ENCODE measurements at places on chromosomes 3 and 15.

GRCh38 chr3:133452641-133453319 lies 52.9 kb downstream of the BFSP2 start:
- DNase-seq = no peak

GRCh38 chr15:62519900-62520299 lies 354.8 kb upstream of the C2CD4B start:
- no peak for DNase-seq

DNA sequence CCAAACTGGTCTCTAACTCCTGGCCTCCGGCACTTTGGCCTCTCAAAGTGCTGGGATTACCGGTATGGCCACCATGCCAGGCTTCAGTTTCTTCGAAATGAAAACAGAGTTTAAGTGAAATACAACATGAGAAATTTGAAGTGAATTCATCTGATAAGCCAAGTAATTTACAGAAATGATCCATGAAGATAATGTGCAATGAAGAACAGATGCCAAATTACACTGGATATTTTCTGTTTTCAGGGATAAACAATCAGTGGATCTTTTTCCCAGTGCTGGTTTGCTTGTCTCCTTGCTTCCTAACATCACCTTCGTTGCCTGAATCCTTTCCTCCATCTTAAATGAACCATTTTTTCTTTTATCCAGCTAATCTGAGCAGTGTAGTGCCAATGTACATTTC lies 46.2 kb upstream of the SUCLG2 start:
- no peak for DNase-seq

DNA sequence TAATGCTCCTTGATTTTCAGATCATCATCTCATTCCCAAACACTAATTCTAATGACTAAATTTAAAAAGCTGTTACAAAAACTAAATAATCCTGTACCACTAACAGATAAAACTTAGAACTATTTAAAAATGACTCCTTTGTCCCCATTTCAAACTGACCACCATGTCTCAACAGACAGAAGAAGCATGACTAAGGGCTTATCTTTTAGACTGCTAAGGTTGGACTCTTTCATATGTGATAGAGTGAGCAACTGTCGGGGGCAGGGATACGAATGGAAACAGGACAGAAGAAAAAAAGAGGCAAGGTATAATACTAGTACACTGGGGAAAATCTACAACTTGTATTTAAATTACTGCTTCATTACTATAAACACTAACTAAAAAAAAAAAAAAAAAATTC lies 23.3 kb downstream of the SNX4 start:
- DNase-seq = no peak

DNA sequence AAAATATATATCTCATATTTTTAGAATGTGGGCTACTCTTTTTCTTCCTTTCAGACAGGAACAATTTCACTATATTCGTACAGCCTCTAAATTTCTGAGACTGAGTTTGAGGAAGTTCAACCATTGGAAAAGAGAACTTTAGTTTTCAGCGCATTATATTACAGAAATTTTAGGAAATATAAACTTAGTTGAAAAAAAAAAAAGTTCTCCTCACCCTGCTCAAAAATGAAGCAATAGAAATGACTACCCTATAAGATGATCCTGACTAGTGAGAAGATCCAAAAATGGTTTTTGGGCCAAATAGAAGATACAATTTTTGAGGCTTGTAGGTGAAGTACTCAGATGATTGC lies 139.6 kb downstream of the MCTP2 start:
- DNase-seq = no peak

- DNase-seq = no peak
These were observed 18.3 kb downstream of the ANKRD63 start for GRCh38 chr15:40264321-40265153.

DNA sequence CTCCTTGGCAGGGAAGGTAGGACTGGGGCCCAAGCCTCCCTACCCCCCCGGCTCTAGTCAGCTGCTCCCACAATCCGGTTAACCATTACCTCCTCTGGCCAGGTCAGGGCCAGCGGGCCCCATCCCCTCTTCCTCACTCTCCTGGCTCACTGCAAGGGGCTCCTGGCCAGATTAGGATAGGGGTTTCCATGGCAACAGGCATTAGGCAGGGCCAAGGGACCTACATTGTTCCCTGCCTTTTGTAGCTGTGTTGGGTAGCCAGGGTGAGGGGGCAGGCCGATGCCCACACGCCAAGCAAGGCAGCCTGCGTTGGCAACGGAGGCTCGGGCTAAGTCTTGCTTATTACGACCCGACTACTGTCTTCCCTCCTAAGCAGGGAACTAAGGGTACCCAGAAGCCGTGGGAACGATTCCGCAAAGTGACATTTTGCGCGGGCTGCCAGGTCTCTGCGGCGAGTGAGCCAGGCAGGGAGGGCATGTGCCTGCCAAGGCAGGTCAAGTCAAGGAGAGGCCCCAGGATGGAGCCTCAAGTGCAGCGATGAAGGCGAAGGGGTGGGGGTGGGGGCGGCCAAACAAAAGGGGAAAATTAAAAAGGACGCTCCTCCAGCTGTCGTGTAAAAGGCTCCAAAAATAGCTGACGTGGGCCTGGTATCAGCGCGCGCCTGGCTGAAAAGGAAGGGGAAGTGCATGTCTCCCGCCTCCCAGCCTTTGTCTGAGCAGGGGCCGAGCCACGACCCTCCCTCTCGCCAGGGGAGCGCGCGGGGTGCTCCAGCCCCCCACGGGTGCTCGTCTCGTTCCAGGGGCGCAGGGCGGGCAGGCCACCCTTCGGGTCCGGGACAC lies 919 bp downstream of the IDH2 start:
- DNase-seq = no peak

- DNase-seq = no peak
These were observed 3.1 kb upstream of the CAMKV start for GRCh38 chr3:49872801-49873281.

DNA sequence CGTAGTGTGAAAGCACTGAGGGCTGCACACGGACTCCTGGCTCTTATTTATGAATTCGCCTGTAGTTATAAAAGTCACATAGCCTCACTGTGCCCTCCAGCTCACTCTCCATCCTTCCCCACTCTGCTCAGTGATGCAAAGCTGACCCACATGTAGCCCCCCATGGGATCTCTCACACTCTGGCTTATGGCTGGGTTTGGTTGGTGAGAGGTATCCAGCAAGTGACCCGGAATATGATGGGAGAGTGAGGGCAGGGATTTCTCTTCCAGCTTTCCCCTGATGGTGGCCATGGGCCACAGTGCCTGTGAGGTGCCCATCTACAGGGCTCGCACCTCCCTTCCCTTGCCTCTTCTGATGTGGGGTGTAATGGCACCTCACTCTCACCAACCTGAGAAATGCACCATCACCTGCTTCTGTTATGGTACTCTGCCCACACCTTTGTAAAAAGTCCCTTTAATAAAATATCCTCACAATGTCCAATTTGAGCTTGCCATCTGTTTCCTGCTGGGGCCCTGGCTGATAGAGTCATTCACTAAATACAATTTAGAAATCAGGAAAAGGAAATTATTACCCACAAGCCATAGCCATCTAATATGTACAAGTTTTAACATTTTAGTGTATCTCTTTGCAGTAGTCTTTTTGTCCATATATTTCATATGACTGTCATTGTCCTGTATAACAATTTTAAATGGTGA lies 93.6 kb downstream of the SCN11A start:
- DNase-seq = no peak

DNA sequence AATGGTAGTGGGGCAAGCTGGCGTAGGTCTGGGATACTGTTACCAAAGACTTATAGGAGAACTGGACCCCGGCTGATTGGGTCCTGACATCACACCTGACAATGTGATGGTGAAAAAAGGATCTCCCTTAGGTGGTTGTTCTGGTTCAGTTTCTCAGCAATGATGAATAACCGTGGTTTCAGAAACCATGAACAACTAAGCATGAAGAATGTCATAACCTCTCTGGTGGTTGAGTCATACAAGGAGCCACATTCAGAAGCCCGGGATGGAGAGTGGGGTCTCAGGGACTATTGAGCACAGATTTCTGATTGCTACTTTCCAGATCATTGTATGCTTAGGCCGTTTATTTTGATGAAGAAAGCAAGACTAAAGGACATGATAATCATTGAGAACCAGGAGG lies 17.4 kb downstream of the GPR160 start:
- no peak for DNase-seq

DNA sequence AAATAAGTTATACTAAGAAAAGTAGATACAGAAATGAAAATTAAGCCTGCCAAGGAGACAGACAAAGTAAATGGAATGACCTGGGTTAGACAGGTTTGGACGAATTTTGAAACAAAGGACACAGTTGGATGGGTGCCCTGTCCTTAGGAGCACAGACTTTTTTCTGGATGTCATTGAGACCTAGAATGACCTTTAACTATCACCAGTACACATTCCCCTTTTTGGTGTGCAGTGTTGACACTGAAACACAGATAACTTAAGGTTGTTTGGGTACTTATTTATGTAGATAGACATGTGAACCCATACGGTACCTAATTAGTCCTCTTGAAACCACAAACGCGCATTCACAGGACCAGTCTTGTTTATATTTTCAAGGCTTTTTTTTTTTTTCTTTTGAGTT lies 86.7 kb downstream of the PPARG start:
- no peak for DNase-seq

DNA sequence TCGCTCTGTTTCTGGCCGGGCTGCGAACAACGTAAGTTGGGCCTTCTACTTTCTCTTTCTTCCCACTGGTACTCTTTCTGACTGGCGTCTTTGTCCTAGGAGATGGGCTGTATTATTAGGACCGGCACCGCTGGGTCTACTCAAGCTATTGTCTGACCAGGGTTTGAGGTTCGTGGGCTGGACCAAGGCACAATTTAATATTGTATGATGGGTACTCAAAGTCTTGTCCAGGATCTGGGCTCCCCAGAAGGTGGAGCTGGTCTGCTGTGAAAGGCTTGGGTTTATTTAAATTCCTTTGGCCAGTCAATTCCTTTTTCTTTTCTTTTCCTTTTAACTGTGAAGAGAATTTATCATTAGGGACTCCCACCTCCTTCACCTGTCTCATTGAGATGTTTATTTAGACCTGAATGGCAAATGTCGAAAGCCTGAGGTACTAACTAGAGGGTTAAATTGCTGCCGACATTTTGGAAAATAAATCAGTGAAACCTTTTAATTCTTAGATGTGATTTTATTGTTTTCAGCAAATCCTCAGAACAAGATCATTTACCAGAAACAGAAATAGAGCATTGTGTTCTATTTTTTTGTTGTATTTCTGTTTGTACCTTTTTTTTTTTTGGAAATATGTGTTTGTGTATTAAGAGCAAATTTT lies 410 bp downstream of the LRRC49 start:
- no peak for DNase-seq

DNA sequence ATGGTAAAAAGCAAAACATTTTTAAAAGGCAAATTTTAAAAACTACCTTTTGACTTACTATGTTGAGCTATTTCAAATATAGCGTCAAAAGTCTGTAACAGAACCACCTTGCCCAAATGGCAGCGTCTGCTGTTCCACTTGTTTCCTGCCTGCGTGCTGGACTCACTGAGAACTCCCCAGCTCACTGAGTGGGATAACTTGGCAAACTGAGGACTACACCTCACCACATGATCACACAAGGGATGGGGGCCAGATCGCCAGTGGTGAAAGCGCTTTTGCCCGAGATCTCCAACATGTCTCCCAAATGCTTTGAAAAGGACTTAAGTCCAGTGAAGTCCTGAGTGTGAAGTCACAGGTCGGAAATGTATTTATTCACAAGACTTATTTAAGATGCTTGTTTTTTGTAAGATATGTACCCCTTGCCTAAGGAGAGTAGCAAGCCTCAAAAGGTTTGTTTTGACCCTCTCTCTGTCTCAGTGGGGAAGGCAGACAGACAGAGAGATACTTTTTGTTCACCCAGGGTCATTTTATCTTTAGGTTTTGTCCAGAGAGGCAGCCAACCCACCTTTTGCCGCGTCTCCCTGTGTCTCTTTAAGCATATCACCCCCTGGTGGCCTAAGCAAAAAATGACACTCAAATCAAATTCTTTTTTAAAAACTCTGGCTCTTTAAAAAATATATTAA lies 192.6 kb downstream of the PDZRN3 start:
- DNase-seq = peak; percentile 7

DNA sequence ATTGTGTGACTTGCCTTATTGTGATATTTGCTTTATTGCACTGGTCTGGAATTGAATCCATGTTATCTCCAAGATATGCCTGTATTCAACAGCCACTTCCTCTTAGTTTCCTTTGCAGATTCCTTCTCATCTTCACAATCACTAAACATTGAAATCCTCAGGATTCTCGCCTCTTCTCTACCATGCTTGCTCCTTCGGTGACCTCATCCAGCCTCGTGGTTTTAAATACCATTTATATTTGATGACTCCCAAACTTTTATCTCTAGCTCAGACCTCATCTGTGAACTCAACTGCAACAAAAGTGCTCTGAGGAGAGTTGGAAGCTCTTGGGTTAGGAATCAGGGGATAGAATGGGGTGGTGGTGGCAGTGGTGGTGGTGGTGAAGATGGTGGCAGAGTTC lies 19.9 kb downstream of the POLR2M start:
- DNase-seq = no peak

DNA sequence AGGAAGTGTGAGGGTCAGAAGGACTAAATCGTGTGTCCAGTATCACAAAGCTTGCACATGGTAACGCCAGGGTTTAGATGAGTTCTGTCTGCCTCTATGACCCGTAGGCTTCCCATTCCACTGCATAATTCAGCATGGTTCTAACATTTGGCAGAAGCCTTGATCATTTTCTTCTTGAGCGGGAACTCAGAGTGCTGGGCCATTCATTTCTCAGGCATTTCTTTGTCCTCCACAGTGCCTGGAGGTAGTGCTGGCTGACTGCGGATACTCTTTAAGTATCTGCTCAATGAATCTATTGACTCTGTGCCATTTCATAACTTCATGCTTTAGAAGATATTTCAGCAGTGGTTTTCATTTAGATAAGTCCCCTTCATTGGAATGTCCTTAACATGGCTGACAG lies 370.2 kb downstream of the EPHB1 start:
- no peak for DNase-seq

DNA sequence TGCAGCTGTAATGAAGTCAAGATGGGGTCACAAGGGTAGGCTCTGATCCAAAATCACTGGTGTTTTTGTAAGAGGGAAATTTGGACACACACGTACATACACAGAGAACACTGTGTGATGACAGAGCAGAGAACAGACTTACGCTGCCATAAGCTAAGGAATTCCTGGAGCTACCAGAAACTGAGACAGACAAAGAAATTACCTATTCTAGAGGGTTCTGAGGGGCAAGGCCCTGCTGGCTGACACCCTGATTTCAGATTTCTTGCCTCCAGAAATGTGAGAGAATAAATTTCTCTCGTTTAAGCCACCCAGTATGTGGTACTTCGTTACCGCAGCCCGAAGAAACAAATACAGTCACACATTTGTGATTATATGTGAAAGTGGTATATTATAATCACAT lies 24.8 kb downstream of the CBLB start:
- DNase-seq = no peak

- DNase-seq = no peak
These were observed 188.3 kb upstream of the EOMES start for GRCh38 chr3:27910456-27910855.

GRCh38 chr3:42134867-42135464 lies 43.8 kb downstream of the TRAK1 start:
- no peak for DNase-seq

DNA sequence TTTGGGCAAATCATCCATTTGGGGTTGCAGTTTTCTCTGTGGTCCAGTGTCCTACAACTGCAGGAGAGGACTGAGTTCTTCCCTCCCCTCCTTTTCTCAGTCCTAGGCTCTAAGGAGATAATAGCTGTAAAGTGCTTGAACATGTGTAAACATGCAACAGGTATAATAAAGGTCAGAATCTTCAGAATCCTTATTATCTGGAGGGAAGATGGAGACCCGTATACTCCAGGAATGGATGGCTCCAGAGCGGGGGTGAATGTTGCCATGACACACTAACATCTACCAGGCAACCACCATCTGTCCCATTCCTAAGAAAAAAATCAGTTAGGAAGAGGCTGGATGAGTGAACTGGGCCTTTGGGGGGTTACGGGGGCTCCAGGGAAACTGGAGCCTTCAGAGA lies 39.7 kb upstream of the GLCE start:
- DNase-seq = no peak

Data from NCI-H1694 treated with DMSO at 0.1 percent for 48 hours (cell line).